AML-193 (cell line): ENCODE measurements at places on chromosomes 11 and 22.
A peak's percentile ranks its signal among the peaks of the same experiment; 100 is the strongest.

GRCh38 chr11:105799728-105800462 is 190.0 kb downstream of the GRIA4 start:
- no peak for DNase-seq

DNA sequence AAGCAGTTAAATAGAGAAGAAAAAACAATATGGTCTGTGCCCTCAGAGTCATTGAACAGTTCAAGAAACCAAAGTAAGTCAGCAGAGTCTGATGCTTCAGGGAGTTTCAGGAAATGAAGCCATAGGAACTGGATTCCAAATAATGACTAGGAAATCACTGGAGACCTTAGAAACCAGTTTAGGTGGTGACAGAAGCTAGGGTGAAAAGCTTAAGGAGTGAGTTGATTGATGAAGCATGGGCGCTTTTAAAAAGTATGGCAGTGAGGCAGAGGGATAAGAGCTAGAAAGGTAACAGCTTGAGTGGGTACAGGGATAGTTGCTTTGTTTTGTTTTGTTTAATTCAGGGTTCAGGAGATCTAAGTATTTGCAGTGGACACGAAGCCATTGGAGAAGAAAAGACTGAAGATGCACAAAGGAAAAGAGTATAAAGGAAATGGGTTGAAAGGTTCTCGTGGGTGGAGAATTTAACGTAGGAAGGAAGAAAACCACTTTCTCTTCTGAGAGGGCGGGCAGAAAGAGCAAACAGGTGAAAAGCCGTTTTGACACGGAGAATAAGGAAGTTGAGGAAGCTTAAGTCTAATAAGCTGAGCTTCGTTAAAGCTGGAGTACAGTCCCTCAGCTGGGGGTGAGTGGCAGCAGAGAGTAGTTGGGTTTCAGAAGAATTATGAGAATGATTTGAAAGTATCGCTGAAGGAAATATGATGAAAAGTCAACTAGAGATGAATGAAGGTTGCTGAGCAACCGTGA is 14.8 kb downstream of the SGSM3 start:
- peak; percentile 60 for DNase-seq

GRCh38 chr11:131858505-131858904 is 488.1 kb downstream of the NTM start:
- DNase-seq, result no peak

DNA sequence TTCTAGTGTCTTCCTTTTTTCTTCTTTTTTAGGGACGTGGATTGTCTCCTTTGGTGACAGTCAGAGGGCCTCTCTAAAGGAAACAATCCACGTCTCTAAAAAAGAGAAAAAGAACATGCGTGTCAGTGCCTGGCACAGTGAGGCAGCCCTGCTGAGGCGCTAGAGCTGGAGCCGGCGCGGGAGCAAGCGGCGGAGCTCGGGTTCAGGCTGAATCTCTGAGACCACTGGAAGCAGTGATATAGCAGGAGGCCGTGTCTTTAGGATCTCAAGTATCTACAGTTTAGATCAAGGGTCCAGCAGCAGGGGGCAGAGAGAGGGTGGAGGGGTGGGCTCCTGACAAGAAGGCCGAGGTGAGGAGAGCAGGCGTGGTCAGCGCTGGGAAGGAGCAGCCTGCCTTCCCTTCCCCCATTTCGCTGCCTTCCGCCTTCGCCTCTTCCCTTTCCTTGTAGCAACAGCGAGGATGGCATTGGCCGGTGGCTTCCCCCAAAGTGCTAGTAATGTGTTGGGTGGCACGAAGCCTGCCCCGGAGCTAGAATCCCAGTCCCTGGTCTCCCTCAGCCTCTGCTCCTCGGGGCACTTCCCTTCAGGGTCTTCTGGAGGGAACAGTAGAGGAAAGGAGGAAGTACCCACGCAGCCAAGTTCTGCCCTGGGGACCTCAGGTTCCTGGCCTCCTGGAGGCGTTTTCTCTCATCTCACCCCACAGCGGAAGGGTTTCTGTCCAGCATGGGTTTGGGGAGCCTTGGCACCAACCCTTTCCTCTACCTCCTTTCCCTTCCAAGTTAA is 28.2 kb upstream of the RAB1B start:
- DNase-seq, result no peak

- DNase-seq, result peak; percentile 47
Measured at GRCh38 chr11:112279901-112280267, 19.2 kb upstream of the PLET1 start.

DNA sequence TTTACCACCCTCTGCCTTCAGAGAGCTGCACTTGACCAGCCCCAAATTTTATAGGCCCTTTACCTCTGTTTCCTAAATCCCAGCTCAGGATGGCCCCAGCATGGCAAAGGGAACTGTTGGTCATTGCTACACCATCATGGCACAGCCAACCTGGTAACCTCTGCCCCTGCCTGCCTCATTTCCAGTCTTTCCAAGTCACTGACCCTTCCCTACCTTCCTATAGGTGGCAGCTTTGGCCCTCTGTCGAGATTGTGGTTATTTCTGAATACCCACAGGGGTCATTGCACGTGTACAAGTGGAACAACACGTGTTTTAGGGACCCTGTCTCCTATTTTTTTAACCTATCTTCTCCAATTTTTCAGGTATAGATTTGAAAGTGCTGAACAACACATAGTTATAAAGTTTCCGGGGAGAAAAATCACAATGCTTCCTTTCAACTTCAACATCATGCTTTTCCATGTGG is 2.8 kb downstream of the GALNT18 start:
- no peak for DNase-seq

DNA sequence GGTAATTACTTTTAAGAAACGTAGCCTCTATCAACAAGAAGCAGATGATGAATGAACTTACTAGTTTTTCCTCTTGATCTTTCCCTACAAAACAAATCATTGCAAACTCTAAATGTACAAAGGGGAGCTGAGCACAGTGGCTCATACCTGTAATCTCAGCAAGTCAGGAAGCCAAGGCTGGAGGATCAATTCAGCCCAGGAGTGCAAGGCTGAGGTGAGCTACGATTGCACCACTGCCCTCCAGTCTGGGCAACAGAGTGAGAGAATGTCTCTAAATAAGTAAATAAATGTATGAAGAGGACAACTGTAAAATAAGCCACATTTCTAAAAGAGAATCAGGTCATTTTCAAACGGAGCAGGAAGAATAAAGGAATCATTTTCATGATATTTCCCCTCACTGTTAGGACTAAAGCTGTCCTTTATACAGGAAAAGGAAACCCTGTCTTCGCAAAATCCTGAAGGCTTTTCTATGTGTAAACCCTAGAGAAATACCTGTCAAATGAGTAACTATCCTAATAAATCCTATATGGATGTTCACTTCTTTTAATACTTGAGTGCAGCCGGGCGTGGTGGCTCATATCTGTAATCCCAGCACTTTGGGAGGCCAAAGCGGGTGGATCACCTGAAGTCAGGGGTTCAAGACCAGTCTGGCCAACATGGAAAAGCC is 41.2 kb downstream of the RRAS2 start:
- DNase-seq, result no peak

DNA sequence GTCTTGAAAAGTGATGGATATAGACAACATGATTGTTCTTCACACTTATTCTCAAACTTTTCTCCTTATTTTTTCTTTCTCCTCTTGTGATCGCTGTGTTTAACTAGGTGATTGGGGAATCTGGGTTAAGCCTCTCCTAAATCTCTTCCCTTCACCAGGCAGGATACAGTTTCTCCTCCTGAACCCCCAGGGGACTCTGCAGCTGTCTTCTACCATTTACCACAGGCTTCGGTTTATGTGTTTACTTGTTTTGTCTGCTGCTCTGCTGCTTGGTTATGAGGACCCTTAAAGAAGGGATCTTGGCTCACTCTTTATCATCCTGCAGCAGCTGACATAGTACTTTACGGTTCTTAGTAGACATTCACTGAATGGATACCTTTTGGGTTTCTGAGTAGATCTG is 124.2 kb downstream of the NCAM1 start:
- no peak for DNase-seq

DNA sequence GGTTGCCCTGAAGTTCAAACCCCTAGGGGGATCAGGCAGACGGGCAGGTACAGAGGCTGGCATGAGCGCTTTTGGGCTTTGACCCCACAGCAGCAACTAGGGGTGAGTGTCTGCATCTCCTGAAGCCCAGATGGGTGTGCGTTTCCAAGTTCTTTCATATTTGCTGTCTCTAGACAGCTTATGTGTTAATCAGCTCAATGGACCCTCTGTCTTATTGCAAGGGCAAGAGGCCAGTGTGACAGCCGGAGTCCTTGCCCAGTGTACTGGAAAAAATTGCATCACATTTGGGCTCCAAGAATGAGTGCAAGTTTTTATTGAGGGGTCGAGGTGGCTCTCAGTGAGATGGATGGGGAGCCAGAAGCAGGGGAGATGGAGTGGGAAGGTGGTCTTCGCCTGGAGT is 1863.7 kb upstream of the RAG2 start:
- no peak for DNase-seq

GRCh38 chr11:92753161-92753560 is 216.3 kb upstream of the MTNR1B start:
- DNase-seq, result no peak

- DNase-seq, result peak; percentile 84
Measured at GRCh38 chr11:22829231-22830081, at the start of gene SVIP. TSS of gene SVIP (minus strand) at chr11:22829801. CDS start at chr11:22829748, 53 bp downstream.

- no peak for DNase-seq
Measured at GRCh38 chr11:82724026-82724425, 9.6 kb downstream of the FAM181B start.

DNA sequence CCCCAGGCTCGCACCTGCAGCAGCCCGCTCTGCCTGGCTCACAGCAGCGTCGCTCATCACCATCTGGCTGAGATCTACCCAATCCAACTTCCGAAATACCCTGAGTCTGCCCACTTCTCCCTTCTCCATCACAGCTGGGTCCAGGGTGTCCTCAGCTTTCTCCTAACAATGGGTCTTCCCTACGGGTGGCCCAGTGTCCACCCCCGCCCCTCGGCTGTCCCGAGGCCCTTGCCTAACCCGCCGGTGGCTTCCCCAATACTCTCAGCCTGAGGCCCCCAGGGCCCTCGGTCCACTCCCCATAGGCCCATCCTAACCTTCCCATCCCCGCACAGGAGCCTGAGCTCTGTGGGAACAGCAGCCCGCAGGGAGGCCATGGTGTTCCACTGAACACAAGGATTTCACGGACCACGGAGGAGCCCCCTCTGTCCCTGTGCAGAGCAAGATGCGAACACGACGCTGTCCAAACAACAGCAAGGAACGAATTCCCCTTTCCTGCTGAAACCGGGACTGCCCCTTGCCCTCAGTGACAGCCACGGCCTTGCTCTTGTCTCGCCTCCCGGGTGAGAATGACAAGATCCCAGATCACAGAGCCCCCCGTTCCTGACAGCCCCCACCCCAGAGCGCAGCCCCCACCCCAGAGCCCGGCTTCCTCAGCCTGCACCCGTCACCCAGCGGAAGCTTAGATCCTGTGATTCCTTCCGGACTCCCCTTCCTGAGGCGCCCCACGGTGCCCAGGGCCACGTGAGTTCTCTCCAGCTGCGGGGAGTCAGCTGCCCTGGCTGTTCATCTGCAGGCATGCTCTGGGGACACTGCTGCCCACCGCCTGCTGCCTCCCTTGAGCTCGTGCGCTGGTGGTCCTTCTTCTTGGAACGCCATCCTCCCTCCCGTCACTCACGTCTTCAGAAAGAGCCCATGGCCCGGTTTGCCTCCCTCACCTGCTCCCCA is 48.8 kb upstream of the CARS1 start:
- DNase-seq, result no peak

GRCh38 chr11:126816645-126817044 is 183.9 kb downstream of the KIRREL3 start:
- DNase-seq, result no peak

DNA sequence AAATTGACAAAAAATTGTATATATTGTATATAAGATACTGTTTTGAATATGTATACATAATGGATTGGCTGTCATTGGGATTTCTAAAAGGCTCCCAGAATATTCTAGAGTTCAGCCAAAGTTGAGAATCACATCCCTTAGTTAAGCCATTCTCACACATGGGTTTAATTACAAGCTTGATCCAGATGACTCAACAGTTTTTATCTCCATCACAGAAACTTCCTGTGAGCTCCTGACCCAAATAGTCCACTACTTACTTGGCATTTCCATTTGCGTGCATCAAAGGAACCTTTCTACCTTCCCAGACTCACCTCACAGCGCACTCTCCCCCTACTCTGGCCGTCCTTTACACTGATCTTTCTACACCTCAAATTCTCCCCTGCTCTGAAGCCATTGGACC is 184.8 kb upstream of the ARHGAP20 start:
- DNase-seq, result no peak

GRCh38 chr11:98725471-98725870 is 295.3 kb upstream of the CNTN5 start:
- no peak for DNase-seq

DNA sequence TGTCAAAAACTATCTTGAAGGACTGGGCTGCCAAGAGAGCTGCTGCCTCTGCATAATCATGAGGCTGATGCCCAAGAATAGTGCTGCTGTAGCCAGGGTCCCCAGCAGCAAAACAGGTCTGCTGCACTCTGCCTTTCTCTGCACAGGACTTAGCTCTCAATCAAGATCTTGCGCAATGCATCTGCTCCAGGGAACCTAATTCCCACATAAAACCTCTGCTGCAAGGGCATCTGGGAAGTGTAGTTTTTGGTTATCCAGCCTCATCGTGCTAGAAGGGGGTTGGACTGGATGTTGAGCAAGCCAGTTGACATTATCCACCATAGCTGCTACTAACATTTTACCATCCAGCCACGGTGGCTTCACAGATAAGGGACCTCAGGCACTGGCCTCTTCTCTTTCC is 192.7 kb downstream of the C11orf91 start:
- DNase-seq, result no peak

- DNase-seq, result peak; percentile 11
Measured at GRCh38 chr11:63915961-63916836, 765 bp downstream of the RCOR2 start.

GRCh38 chr11:77413850-77414460 is 59.9 kb downstream of the PAK1 start:
- no peak for DNase-seq

GRCh38 chr11:19660076-19660475 is 52.6 kb upstream of the NAV2 start:
- no peak for DNase-seq

DNA sequence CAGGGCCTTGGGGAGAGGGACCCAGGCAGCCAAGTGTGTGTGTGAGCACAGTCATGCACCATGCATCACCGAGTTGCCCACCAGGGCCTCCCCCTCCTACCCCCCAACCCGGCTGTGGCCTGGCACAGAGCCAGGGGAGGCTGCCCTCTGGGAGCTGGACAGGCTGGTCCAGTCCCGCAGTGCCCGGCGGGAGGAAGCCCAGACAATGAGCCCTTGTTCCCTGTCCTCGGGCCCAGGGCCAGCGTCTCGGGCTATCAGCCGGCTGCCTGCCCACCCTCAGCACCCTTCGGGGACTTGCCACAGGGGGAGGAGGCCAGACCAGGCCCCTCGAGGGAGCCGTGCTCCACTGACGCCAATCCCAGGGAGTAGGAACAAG is 4.5 kb downstream of the LRRC75B start:
- DNase-seq, result no peak

DNA sequence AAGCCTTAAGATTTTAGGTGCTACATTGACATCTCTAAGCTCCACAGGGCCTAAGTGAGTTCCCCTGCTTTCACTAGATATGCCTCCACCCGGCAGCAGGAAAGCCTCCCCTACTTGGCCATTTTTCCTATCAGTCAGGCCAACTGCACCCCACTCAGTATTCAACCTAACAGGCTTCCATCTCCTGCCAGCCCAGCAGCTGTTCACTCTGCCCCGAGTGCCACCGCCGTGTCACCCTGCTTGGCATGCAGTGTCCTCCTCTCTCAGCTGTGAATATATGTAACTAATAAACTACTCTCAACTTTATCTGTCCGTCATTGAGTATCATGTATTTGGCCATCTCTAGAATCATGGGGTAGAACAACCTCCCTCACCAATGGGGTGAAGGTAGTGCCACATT is 9.0 kb upstream of the OR6M1 start:
- no peak for DNase-seq

- DNase-seq, result no peak
Measured at GRCh38 chr11:47101406-47101805, 75.3 kb downstream of the ARFGAP2 start.

GRCh38 chr11:12968101-12968500 is 41.0 kb upstream of the RASSF10 start:
- no peak for DNase-seq
